ENCODE measurements at places on chromosomes 6 and 20. TPM values are rescaled to one million over a fixed set of nuclear protein-coding genes. Genes with fewer than 3 reads are reported as not detected.

Gene SPDEF
- total RNA-seq = not detected

Gene CRISP1
- total RNA-seq = not detected

- DNase-seq = no peak
These were observed 139.6 kb downstream of the MYLK4 start for GRCh38 chr6:2611092-2611491.

Gene KPNA5
- 8.3 TPM for total RNA-seq

Gene KIF25
- not detected for total RNA-seq

Gene ZNF311
- 0.36 TPM for total RNA-seq

DNA sequence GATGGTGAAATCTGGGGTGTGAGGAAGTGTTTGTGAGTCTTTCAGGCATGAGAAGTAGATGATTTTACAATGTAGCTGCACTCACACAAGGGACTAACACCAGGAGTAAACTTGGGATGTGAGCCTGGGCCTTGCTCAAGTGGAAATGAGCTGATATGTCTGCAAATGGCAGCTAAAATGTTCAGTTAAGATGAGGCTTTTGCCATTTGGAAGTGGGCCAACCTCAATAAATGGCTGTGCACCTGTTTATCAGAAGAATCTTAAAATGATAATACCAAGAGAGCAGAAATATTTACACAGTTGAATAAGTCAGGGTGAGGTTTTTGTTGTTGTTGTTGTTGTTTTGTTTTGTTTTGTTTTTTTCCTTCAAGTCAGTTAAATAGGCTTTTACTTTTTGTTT is 25.7 kb upstream of the KLHL31 start:
- DNase-seq = no peak

Gene CPNE5
- total RNA-seq = 0.47 TPM

DNA sequence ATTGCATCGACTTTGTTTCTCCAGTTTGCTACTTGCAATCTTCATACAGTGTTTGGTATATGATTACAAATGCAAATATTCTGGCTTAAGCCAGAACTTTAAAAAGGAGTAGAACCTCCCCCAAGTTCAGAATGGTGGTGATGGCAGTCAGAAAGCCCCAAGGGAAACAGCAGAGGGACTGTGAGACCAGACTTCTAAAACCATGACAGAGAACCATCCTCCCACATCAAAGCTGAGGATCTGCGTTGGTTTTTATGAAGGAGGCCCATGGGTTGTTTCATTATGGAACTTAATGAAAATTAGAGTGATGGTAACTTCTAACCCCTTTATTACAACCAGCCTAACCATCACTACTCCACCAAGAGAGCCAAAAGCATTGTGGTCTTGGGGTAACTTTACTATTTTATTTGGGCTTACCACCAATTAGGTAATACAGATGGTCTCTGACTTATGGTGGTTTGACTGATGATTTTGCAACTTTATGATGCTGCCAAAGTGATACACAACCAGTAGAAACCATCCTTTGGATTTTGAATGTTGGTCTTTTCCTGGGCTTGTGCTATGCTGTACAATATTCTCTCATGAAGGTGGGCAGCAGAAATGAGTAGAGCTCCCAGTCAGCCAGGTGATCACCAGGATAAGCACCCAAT is 10.9 kb upstream of the MRS2 start:
- no peak for DNase-seq

DNA sequence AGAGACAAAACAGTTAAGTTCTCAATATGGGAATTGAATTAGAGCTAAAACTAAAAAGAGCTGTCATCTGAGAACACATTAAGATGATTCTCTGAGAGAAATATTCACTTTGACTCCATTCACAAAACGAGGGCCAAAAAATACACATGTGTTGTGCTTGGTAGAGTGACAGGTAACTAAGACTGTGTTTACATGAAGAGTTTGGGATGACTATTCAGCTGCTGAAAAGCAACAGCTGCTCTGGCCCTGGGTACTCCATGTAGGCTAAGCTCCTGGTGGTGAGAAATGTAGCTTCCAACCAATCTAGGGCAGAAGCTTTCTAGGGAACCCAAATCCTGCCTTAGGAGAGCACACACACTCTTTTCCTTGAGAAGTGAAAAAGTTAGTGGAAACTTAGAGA is 184.5 kb downstream of the COL21A1 start:
- DNase-seq = no peak

DNA sequence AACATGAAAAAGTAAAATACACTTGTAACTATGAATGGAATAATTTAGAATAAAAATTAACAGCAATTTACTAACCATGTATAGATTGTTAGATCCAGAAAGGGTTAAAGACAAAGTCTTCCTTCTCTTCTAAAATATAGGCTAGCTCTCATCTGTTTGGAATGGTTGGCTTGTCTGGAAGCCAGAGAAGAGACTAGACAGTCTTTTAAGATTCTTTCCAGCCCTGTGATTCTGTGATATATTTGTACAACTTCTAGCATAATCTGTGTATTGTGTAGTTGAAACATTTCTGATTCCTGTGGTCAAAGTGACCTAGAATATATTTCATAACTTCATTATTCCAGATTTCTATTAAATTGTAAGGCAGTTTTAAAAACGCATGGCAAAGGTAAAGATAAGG is 196.6 kb downstream of the UST start:
- no peak for DNase-seq

Gene MCHR2
- total RNA-seq = not detected

Gene JPH2
- 7.9 TPM for total RNA-seq

DNA sequence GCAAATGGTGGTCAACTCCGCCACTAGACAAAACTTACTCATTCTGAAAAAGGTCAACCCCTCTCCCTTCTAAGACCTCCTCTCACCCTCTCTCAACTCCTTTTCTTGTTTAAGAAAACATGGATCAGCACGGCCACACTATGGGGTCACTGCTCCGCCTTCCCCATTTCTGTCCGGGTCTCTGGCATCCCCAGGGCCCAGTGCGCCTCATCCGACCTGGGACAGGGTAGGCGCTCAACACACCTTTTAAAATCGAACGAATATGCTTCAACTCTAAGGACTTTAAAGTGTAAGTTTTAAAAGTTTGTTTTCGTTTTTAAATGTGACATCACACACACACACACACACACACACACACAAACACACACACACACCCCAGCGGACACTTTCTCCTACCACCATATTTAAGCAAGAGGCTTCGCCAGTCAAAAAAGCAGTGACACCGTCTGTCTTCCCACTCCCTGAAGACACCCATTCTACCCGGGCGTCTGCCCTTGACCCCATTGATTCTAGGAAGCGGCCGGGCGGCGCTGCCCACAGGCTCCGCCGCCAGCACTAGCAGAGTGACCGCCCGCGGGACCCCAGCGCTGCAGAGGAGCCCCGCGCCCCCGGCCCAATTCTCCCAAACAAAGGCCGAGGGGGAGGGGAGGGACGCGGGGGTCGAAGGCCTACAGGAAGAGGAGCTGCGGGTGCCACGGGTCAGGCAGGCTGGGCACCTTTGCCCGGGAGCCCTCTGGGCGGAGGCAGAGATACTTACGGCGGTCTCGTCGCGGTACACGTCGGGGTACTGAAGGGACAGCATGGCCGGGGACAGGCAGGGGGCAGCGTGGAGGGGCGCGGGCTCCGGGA is 568 bp downstream of the PREP start:
- no peak for DNase-seq

- DNase-seq = no peak
These were observed 178.4 kb upstream of the HDDC2 start for GRCh38 chr6:125480146-125480545.

Gene SEL1L2
- 1.4 TPM for total RNA-seq

GRCh38 chr20:57609842-57610167 is 10.4 kb downstream of the ZBP1 start:
- DNase-seq = no peak

DNA sequence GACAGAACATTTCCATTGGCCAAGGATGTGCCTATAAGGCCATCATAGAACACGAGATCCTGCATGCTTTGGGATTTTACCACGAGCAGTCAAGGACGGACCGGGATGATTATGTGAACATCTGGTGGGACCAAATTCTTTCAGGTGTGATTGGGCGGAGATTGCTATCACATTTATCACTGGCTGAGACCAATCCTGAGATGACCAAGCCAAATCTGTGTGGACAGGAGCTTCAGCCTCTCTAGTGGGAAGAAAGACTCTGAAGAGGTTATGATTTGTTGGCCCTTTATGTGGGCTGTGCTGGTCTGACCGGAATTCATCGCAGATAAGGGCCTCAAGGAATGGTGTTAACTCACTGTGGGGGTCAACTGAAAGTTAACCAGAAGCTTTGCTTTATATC is 26.4 kb downstream of the MEP1A start:
- no peak for DNase-seq

Gene RGS17
- 3.2 TPM for total RNA-seq

DNA sequence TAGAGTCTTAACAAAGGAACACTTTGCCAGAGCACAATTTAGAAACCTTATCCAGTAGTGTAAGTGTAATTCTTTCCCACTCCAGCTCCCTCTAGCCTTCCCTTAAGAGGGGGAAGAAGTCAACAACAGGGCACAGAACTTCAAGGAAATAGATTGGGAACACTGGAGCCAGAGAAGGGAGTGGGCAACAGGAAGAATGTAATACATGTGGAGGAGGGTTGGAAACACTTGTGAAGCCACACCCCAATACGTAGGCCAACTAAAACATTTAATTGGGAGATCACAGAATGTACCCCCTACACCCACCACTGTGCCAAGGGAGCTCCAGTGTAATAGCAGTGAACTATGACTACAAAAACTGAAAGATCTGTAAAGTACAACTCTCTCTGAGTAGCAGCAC is 735.7 kb upstream of the HS3ST5 start:
- no peak for DNase-seq

Gene PI16
- total RNA-seq = 1.3 TPM

DNA sequence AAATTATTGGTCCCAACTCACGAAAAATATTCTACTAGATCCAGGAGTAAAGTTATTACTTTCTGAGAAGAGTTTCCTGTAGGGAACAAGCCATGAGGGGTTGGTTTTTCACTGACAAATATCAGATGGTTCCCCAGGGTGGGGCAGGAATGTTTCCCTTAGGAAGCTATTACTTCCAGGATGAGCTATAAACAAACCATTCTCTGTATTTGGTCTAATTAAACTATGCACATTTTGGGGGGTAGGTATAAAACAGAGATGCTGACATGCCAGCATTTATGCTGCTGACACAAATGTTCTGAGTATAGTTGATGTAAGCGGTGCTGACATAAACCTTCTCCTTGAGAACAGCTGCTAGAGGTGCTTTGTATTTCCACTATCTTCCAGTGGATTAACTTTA is 54.2 kb downstream of the OGFRL1 start:
- no peak for DNase-seq

Gene KCNG1
- 1.2 TPM for total RNA-seq

GRCh38 chr6:132234356-132234755 is 166.9 kb downstream of the MOXD1 start:
- no peak for DNase-seq

DNA sequence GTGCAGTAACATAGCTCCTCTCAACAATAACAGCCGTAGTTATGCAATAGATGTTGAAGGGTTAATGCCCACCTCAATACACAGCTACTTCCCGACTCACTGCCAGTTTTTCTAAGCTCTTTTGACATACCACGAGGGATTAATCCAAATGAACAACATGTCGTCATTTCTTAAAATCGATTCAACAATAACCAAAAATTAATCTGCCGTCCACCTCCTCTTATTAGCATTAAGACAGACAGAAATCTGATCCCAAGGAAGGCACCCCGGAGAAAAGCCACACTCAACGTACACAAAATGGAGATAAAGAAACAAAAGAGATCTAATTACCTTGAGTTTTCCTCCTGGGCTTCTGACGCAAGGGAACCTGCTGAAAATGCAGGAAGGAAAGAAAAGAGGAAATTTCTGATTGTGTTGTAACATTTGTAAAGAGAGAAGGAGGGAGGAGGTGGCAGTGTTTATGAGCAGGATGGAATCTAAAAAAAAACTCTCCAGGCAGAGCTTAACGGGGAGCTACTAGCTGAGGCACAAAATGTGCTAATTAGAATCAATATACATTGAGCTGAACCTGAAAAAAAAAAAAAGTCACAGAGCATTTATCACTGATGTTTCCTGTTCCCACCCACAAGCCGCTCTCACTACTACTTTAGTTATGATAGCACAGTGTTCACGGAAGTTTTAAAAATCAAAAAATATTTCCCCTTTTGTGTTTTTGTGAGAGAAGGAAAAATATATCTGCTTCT is 109.3 kb downstream of the IPCEF1 start:
- DNase-seq = no peak

GRCh38 chr20:44115762-44116644 is 71.0 kb downstream of the JPH2 start:
- no peak for DNase-seq

GRCh38 chr20:56716806-56717205 is 87.7 kb downstream of the TFAP2C start:
- no peak for DNase-seq

Data from omental fat pad (tissue), 4 donors.